GDM1 (cell line): ENCODE measurements at places on chromosomes 6 and 20.

GRCh38 chr6:121917834-121918559 is 481.5 kb upstream of the HSF2 start:
- DNase-seq: no peak

GRCh38 chr6:128471907-128472306 is 48.5 kb downstream of the PTPRK start:
- DNase-seq: no peak

- DNase-seq: no peak
Measured at GRCh38 chr6:4644996-4645395, 131.2 kb upstream of the CDYL start.

DNA sequence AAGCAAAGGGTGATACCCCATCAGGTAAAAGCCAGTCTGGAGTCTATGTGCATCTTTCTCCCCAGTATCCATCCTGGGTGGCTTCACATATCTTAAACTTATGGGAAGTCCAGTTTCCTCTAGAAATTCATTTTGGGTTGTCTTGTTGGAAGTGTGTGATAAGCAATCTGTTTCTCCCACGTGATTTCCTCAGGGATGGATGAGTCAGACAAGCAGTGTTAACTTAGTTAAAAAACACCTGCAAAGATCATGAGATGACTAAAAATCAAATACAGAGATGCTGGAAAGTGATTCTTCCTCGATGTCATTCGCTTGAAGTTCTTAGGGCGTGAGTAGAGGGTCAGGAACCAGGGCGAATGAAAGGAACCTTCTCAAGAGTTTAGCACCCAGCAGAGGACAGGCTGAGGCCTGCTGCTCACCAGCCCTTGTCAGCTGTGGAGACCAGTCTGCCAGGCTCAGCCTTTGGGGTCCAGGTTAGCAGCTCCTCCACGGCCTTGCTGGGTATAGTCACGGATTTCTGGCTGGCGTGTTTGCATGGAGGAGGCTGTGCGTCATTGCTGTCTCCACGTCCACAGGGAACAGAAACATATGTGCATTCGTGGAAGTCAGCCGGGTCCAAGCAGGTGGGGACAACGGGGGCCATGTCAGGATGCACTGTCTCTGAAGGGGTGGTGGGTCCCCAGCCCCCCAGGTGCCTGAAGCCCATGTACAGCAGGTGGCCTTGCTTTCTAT is 2.8 kb upstream of the PNPLA1 start:
- DNase-seq: no peak

GRCh38 chr6:136463743-136464142 is 86.5 kb downstream of the MAP7 start:
- DNase-seq: no peak

- DNase-seq: no peak
Measured at GRCh38 chr20:25469558-25469957, 62.1 kb downstream of the GINS1 start.

- no peak for DNase-seq
Measured at GRCh38 chr6:25105070-25105925, 169.5 kb upstream of the RIPOR2 start.

DNA sequence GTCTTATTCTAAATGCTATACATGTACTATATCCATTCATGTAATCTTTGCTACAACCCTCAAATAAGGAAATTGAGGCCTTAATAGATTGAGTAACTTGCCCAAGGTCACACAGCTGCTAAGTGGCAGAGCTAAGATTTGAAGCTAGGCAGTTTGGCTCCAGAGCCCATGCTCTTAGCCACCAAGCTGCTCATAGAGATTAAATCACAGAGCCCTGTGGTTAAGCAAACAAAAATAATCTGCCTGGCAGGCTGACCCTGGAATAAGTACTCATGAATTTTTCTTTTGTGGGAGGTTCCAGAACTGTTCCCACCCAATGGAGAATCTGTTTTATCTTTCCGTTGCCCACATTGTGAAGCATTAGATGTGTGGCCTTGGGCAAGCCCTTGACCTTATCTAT is 7.4 kb downstream of the AAR2 start:
- DNase-seq: no peak
